NCI-H2171 treated with DMSO at 0.1 percent for 48 hours (cell line): ENCODE measurements at places on chromosomes 16 and 17.

DNA sequence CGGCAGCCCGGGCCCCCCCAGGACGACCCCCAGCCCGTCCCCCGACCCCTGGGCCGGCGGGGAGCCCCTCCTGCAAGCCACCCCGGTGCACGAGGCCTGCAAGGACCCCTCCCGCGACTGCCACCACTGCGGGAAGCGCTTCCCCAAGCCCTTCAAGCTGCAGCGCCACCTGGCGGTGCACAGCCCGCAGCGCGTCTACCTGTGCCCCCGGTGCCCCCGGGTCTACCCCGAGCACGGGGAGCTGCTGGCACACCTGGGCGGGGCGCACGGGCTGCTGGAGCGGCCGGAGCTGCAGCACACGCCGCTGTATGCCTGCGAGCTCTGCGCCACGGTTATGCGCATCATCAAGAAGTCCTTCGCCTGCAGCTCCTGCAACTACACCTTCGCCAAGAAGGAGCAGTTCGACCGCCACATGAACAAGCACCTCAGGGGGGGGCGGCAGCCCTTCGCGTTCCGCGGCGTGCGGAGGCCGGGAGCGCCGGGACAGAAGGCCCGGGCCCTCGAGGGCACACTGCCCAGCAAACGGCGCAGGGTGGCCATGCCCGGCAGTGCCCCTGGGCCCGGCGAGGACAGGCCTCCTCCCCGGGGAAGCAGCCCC is 15.6 kb upstream of the ZFPM1 start:
- peak; percentile 34 for DNase-seq

GRCh38 chr16:3112881-3113574 is 642 bp downstream of the ZNF205 start:
- no peak for DNase-seq

GRCh38 chr16:84608282-84608681 is 9.6 kb downstream of the COTL1 start:
- DNase-seq, result no peak

DNA sequence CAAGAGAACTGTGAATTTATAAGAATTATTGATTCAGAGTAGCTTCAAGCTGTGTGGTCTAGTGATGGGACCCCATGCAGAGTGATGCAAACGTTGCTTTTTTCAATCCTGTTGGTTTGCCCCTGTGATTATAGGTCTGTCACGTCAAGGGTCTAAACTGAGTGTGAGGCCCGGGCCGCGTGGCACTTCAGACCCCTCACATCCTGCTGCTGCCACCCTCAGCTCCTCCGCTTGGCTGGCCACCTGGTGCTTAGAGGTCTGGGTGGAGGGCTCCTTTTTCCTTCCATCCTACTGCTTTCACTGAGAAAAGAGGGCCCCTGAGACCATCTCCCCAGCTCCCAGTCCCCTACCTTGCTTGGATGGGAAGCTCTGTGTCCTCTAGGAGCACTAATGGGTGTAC is 12.0 kb downstream of the MYL4 start:
- no peak for DNase-seq

GRCh38 chr16:1338855-1339675 is 5.6 kb downstream of the BAIAP3 start:
- peak; percentile 62 for DNase-seq

DNA sequence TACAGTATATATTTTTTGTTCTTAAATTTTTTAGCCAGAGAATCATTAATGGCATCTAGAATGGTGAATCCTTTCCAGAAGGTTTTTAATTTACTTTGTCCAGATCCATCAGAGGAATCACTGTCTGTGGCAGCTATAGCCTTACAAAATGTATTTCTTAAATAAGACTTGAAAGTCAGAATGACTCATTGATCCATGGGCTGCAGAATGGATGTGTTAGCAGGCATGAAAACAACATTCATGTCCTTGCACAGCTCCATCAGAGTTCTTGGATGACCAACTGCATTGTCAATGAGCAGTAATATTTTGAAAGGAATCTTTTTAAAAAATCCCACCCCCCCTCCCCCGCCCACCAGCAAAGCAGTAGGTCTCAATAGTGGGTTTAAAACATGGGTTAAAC is 51.4 kb downstream of the CACNG1 start:
- no peak for DNase-seq

GRCh38 chr16:87946596-87947347 is 4.5 kb upstream of the BANP start:
- no peak for DNase-seq

DNA sequence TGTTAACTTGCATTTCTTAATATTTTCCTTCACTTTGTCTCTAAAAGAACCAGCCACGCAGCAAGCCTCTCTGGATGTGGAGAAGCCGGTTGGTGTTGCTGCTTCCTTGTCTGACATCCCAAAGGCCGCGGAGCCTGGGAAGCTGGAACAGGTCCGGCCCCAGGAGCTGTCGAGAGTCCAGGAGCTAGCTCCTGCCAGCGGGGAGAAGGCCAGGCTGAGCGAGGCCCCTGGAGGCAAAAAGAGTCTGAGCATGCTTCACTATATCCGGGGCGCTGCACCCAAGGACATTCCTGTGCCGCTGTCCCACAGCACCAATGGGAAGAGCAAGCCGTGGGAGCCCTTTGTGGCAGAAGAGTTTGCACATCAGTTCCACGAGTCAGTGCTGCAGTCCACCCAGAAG is 22.8 kb downstream of the GINS2 start:
- no peak for DNase-seq

DNA sequence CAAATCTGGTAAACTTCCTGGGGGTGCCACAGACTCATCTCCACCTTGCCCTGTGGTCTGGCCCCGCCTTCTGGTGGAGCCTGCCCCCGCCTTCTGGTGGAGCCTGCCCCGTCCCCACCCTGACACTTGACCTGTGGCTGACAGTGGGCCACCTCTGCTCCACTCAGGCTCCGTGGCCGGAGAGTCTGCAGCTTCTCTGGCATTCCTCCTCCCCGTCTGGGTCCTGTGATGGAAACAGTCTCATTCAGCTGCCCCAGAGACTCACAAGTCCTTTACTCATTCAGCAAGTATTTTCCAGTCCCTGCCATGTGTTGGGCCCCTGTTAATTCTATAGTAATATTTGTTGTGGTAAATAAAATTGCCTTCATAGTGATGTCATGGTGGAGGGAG is 21.0 kb upstream of the G6PC1 start:
- no peak for DNase-seq

DNA sequence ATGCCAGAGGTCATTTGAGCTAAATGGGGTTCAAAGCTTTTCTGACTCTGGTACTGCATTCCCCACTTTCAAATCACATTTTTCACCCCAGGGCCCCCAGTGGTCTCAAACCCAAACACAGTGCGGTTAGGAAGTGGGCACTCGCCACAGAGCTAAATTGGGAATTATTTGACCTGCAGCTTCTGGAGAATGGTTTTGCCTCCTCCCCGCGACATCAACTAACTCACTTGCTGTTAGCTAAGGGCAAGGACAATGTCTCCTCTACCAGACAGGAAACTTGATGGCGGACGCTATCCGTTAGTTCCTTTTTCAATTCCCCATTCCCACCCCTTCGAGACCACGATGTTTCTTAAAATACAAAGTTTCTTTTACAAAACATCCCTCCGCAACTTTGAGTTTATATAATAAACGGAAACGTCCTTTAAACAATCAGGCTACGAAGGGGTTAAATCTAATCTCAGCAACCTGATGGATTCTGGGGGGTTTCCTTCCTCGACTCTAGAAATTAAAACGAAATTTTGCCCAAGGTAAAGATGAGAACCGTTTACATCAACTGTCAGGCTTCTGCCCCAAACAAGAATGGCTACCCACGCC is 500 bp upstream of the KAT7 start:
- DNase-seq, result no peak

DNA sequence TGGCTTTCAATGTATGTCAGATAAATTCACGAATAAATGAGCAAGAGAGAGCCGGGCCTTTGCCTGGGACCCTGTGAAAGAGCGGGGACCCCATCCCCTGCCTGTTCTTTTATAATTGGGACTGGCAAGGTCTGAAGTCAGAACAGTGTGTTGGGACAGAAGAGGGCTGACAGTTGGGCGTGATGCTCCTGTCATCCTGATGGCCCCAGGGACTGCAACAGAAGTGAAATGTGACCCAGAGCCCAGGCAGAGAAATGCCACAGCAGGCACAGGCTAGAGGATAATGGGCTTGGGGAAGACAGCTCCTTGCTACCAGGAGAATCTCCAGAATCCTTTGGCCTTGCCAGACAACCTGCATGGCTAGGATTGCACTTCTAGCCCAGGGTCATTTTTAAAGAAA is 37.9 kb downstream of the GSG1L start:
- DNase-seq, result peak; percentile 35

DNA sequence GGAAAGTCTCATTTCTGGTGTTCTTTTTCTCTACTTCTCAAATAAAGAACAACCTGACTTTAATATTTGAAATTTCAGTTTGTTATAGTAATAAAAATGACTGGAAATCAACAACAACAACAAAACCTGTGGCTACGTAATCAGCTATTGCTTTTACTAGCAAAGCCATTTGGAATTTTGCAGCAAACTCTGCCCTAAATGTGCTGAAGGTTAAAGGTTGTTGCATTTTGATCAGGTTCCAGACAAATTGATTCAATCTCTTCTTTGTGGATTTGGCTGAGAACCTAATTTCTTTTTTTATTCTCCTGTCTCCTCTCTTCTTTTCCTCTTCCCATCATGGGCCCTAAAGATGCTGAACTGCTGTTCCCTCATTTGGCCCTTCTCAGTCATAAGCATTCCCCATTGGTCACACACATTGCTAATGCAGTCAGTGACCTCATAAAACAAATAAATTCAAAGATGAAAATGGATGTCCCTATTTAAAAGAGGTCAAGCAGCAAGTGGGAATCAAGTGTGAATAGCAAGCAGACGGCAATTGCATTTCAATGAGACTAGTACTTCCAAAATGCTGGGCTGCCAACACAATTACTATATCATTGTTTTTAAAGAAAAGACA is 795.1 kb upstream of the CDH8 start:
- no peak for DNase-seq

GRCh38 chr17:37725021-37725595 is 19.8 kb downstream of the HNF1B start:
- DNase-seq, result no peak

DNA sequence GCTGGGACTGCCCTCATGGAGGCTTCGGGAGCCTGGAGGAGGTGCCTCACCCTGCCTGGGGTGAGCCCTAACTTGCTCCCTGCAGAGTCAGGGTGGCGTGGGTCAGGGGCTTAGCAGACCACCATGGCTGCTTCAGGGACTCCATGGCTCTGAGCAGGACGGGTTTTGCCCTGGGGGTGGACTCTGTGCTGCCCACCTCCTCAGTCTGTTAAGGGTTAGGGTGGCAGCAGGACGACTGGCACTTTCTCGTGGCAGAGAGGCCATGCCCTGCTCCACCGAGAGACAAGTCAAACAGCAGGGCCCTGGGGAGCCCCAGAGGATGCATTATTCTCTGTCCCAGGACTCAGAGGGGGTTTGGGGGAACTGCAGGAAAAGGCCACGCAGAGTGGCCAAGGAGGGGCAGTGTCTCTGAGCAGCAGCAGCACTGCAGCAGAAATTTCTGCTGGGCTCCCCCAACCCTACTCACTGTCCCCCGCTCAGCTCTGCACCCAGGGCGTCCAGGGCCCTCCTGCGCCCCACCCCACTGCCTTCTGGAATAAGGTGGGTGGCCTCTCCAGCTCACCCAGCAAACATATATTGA is 1.8 kb upstream of the PRSS22 start:
- DNase-seq, result no peak

GRCh38 chr16:70749681-70750601 is 51.0 kb downstream of the VAC14 start:
- no peak for DNase-seq

DNA sequence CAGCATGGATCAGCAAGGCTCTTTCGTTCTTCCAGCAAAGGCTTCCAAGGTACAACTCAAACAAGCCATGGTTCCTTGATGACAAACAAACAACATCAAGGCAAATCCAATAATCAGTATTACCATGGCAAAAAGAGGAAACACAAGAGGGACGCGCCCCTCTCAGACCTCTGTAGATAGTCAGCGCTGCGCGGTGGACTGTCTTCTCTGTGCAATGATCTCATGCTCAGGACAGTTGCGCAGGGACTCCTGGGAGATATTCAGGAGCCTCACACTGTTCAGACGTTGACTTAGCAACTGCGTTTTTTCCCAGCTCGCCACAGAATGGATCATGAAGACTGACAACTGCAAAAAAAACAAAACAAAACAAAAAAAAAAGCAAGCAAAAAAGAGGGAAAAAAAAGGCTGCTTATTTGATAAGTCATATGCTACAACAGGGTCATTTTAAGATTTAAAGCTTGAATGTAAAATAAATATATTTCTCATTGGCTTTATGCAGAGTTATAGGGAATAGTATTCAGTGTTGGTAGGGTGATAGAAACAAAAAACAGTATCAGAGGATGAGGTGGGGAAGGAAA is 37.1 kb upstream of the ADCY7 start:
- DNase-seq, result no peak

GRCh38 chr17:32623196-32623595 is 136.4 kb downstream of the CDK5R1 start:
- no peak for DNase-seq

DNA sequence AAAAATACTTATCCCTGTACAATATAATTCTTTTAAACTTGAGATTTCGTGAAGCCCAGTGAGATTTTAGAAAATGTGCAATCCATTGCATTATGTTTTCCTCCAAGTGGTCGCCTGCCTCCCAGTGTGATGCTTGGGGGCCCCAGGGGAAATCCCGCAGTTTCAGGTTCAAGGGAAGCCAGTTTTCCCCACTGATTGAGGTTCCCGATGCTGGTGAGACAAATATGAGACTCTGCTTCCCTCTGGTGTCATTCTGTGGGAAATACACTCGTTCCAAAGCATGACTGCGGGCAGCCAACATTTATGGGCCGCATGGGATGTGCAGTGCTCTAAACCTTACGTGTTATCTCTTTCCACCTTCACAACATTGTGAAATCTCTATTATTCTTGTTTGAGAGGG is 200.8 kb downstream of the PRKCB start:
- peak; percentile 54 for DNase-seq

GRCh38 chr17:7912927-7913524 is 3.1 kb downstream of the RNF227 start:
- peak; percentile 78 for DNase-seq

- DNase-seq, result no peak
These were observed 95.2 kb upstream of the FOXF1 start for GRCh38 chr16:86414991-86415740.

DNA sequence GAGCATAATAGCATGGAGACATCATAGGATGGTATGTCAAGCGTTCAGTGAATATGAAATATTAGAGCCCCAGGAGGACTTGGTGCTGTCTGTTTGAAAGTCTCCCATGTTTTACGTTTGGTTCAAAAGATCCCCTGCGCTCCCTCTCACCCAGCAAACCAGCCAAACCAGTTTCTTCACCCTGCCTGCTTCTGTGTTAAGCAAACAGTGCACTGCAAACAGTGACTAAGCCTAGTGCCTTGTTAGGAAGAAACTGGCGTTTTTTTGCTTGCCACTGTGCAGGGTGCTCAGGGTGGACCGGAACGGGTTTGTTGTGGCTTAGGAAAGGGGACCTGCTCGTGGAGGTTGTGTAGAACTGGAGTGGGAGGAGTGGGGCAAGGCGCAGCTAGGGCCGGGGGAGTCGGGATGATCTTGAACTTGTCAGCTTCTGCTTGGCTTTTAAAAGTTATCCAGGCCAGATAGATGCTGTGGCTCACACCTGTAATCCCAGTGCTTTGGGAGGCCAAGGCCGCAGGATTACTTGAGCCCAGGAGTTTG is 7.7 kb downstream of the CDH1 start:
- DNase-seq, result no peak

GRCh38 chr16:31273676-31274075 is 13.9 kb downstream of the ITGAM start:
- peak; percentile 43 for DNase-seq
